ENCODE measurements at places on chromosomes 13 and 19.
A peak's percentile ranks its signal among the peaks of the same experiment; 100 is the strongest.

- DNase-seq, result peak; percentile 96
These were observed 441.5 kb upstream of the KLF12 start for GRCh38 chr13:74575729-74576125.

- DNase-seq, result no peak
These were observed 182.6 kb downstream of the EFNB2 start for GRCh38 chr13:106352850-106353249.

DNA sequence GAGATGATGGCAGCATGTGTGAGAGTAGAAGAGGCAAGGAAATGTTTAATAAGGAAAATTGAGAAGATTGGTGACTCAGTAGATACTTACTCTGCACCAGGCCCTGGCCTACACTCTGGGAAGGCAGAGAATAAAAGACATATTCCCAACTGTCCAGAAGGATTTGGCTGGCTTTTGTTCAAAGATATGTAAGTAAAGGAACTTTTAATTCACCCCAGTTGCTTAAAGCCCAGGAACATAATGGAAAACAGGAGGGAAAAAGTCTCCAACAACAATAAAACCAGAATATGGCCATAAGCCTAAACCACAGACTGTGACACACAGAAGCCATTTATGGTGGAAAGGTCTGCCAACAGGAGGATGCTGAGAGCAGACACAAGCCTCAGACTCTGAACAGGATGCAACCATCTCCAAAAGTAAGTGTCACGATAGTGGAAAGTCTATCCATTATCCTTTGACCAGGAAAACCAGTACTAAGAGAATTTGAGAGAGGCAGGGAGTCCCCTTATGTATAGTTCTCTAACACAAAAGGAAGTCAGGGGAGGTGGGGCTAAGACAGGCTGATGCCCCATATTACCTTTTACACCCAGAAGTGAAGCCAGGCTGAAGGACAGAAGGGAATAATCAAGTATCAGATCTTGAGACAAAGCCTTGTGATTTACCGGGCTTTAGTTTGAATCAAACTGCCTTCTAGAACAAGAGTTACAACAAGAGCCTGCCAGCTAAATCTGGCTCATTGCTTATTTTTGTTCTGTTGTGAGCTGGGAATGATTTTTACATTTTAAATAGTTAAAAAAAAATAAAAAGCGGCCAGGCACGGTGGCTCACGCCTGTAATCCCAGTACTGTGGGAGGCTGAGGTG is 169.5 kb upstream of the STARD13 start:
- DNase-seq, result peak; percentile 93

DNA sequence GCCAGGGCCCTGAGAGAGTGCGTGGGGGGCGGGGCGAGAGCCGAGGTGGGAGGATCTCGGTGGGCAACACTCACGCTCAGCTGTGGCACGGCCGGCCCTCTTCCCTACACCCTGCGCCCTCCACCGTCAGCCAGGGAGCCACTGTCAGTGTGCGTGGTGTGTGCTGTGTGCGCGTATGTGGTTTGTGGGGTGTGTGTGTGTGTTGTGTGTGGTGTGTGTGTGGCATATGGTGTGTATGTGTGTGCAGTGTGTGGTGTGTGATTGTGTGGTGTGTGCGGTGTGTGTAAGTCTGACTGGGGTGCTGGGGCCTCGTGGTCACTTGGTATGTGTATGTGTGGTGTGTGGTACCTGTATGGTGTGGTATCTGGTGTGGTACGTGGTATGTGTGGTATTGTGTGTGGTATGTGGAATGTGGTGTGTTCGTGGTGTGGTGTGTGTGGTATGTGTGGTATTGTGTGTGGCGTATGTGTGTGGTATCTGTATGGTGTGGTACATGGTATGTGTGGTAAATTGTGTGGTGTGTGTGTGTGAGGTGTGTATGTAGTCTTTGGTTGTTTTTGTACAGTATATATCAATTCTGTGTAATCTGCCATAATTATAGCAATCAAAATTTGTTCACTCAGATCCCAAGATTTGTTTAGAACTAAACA is 5.1 kb downstream of the GRK1 start:
- no peak for DNase-seq

GRCh38 chr13:111123221-111123620 is 8.1 kb downstream of the ARHGEF7 start:
- DNase-seq, result no peak

- DNase-seq, result peak; percentile 51
These were observed 122.0 kb downstream of the NDFIP2 start for GRCh38 chr13:79602936-79603335.

Data from muscle of leg (tissue), 16 donors.